ENCODE measurements at places on chromosomes 6 and 20. TPM values are rescaled to one million over a fixed set of nuclear protein-coding genes. Genes with fewer than 3 reads are reported as not detected.

- no peak for DNase-seq
These were observed 66.7 kb downstream of the CD164 start for GRCh38 chr6:109315341-109316110.

The PPP1R14C gene
- total RNA-seq, result 0.27 TPM

GRCh38 chr6:1789092-1789491 is 179.4 kb downstream of the FOXC1 start:
- DNase-seq, result no peak

GRCh38 chr6:111242452-111242851 is 155.1 kb downstream of the SLC16A10 start:
- no peak for DNase-seq

- no peak for DNase-seq
These were observed 584.7 kb downstream of the BMP2 start for GRCh38 chr20:7352165-7352564.

- no peak for DNase-seq
These were observed 15.7 kb upstream of the AFDN start for GRCh38 chr6:167811040-167811439.

Measured in sciatic nerve (tissue), 2 donors.